Mesenteric fat pad (tissue), 1 donor: ENCODE measurements at places on chromosomes 12 and 14. TPM values are rescaled to one million over a fixed set of nuclear protein-coding genes. Genes with fewer than 3 reads are reported as not detected.

- no peak for DNase-seq
Observed at GRCh38 chr14:56821805-56822610, 11.7 kb upstream of the OTX2 start.

GRCh38 chr12:4483885-4484823, 38.5 kb upstream of the FGF6 start:
- DNase-seq = no peak

FGF23 gene
- not detected for total RNA-seq

ACTR10 gene
- 60.0 TPM for total RNA-seq

DNA sequence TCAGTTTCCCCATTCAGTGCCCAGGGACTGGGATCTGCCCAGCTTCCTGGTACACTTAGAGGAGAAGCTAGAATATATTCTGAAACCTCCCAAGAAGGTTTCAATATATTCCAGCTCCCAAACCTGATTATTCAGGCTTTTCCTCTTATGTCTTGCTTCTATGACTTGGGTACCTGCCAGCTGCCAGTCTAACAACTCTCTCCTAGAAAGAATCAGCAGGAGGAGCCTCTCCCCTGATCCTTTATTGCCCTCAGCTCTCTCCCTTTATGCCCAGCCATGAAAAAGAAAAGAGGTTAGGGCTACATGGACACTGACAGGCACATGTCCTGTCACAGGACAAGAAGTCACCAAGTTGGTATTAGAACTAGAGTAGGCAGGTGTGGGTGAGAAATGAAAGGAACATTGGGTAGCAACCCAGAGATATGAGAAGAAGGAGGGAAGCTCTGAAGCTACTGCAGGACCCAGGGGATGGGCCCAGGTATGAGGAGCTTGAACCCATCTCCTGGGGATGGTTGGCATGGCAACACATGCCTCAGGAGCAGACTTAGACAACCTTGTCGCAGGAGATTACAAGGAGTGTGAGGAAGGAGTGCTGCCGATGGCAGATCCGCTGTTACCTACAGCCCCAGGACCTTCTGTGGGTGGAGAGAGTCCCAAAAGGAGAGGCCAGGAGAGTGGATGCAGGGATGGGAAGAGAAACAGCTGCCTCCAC, 2.0 kb upstream of the CACNB3 start:
- DNase-seq = no peak

PLEKHG7 gene
- total RNA-seq = not detected

GRCh38 chr14:90522571-90523191, 125.9 kb downstream of the CALM1 start:
- DNase-seq = no peak
